ENCODE measurements at places on chromosomes 5 and 9. TPM values are rescaled to one million over a fixed set of nuclear protein-coding genes. Genes with fewer than 3 reads are reported as not detected.
A peak's percentile ranks its signal among the peaks of the same experiment; 100 is the strongest.

Gene HTR4
- total RNA-seq = not detected

GRCh38 chr5:41822036-41822435, 48.2 kb downstream of the OXCT1 start:
- no peak for DNase-seq

- DNase-seq = no peak
Measured at GRCh38 chr9:135514342-135515082, 6.7 kb upstream of the LCN1 start.

DNA sequence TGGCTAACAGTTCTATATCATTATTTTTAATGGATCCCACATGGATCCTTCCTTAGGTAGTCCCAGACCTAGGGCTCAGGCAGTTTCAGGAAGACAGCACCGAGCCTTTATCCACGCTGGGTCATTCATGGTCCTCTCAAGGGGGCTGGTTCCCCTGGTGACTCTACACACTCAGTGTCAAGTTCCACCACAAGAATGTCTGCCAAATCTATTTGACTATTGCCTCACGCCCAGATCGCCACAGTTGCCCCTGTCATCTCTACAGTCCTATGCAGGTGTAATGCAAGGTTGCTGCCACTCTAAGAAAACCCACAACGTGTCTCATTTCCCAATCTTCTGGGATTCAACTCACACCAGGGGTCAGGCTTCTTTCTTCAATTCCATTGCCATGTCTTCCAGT, 8.0 kb upstream of the ZNF366 start:
- DNase-seq = no peak

DNA sequence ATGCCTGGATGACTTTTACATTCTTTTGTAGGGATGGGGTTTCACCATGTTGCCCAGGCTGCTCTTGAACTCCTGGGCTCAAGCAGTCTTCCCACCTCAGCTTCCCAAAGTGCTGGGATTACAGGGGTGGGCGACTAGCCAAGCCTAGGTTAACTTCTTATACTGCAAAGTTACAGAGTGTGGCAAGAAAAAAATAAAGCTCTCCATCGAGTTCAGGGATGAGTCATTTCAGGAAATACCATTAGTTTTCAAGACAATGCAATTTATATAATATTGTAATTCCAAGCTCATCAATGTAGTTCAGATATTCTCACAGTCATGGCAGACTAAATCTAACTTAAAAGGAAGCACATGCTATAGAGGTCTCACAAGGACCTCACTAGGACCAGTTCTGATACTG, 11.5 kb upstream of the ABO start:
- DNase-seq = peak; percentile 21

All from lung microvascular endothelial cell (primary cell).